Stimulated activated CD8-positive, alpha-beta memory T cell treated with anti-CD3 and anti-CD28 coated beads, Interleukin-4, amount 100 ng/mL, for 24 hours (primary cell): ENCODE measurements at places on chromosomes 12 and 14.

- peak; percentile 42 for DNase-seq
Observed at GRCh38 chr12:49098035-49098451, 3.4 kb upstream of the DHH start.

DNA sequence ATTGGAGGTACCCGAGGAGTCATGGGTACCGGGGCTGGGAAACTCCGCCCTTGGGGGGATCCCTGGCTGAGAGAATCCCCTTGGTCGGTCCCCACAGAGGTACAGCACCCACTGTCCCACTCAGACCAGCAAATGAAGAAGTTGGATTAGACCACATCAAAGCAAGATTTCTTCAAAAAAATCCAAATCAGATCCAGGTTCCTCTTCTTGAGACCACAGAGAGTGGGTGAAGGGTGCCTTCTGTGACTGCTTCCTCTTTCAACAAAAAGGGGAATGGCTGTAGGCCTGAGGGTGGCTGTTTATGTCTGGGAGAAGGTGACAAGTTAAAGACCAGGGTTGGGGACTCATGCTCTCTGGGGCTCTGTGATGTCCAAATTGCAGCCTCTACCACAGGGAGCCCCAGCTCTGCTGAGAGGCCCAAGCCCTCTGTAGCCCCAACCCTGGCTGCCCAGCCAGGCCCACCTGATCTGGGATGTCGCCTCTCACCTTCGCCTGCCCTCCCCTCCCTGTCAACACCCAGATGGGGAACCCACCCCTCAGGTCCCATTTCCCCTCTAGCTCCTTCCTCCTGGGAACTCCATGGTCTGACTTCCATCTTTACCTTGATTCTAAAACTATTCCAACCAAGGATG, 50.9 kb downstream of the ZFP36L1 start:
- no peak for DNase-seq

DNA sequence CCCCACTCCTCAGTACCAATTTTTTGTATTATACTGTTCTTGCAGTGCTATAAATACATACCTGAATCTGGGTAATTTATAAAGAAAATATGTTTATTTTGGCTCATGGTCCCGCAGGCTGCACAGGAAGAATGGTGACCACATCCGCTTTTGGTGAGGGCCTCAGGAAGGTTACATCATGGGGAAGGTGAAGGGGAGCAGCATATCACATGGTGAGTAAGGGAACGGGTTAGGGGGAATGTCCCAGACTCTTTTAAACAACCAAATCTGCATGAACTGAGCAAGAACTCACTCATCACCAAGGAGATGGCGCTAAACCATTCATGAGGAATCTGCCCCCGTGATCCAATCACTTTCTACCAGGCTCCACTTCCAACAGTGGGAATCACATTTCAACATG, 40.0 kb downstream of the OSBPL8 start:
- DNase-seq = no peak

- DNase-seq = no peak
Observed at GRCh38 chr12:121916719-121917118, 1.7 kb upstream of the CFAP251 start.

GRCh38 chr12:46402941-46403718, 30.6 kb upstream of the SLC38A2 start:
- DNase-seq = no peak

GRCh38 chr14:58656671-58657411, 19.1 kb downstream of the DACT1 start:
- DNase-seq = no peak

GRCh38 chr12:94674051-94674451, 23.7 kb upstream of the TMCC3 start:
- DNase-seq = no peak

GRCh38 chr12:2944401-2945047, 14.7 kb upstream of the TEAD4 start:
- peak; percentile 13 for DNase-seq

GRCh38 chr12:38501991-38502390, 185.4 kb downstream of the ALG10B start:
- DNase-seq = no peak
